ENCODE measurements at places on chromosomes 5 and 9. TPM values are rescaled to one million over a fixed set of nuclear protein-coding genes. Genes with fewer than 3 reads are reported as not detected.

DNA sequence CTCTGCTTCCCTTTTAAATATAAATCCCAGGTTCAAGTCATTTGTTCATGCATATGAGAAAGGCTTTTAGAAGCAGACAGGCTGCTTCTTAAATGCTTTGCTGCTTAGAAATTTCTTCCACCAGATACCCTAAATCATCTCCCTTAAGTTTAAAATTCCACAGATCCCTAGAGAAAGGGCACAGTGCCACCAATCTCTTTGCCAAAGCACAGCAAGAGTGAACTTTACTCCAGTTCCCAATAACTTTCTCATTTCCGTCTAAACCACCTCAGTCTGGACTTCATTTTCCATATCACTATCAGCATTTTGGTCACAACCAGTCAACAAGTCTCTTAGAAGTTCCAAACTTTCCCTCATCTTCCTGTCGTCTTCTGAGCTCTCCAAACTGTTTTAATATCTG, 679.8 kb upstream of the FTMT start:
- DNase-seq = no peak

- no peak for DNase-seq
Observed at GRCh38 chr9:137811283-137811870, 66.2 kb upstream of the CACNA1B start.

STKLD1 gene
- 0.63 TPM for total RNA-seq

GRCh38 chr9:130472184-130472705, 27.5 kb downstream of the ASS1 start:
- DNase-seq = no peak

DNA sequence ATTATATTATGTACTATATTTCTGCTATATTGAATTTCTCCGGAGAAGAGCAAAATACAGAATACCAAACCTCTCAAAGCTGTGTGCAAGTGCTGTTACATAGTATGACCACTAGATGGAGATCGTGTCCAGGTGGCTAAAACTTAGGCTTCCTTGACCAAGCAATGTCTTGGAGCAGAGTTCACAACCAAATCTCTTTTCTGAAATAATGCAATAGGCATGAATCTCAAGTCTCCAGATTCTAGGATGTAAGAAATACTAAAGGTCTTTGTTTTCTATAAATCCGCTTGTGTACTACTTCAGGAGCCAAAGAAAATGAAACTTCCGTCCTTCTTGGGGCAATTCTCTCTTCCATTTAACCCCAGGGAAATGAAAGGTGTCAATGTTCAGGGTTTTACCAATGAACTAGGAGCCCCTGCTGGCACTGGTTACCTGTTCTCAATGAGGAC, 181.5 kb upstream of the RAI14 start:
- DNase-seq = no peak

DNA sequence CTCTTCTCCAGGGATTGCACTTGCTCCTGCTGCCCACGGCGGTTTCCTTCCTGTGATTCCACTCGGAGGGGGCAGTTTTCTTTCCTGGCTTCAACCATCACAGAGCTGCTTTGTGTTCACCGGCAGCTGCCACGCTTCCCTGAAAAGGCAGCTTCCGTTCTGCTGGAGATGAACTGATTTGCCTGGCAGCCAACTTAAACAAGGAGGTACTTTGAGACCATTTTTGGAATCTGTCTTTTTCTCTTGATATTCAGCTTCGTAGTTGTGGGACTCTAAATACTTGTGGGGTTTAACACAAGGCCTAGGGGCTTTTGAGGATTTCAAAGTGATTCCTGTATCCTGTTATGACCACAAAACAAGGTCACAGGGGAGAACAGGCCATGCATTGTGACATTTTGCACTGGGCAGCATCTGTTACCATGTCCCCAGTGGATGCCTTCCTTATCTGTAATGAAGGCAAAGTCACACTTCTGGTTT, 192.0 kb downstream of the MTRR start:
- DNase-seq = no peak

GRCh38 chr5:68319706-68320412, 104.3 kb downstream of the PIK3R1 start:
- DNase-seq = no peak

SLC46A2 gene
- total RNA-seq = not detected

IFNW1 gene
- not detected for total RNA-seq

LHX2 gene
- total RNA-seq = 0.18 TPM

- peak; percentile 34 for DNase-seq
Observed at GRCh38 chr5:132195727-132196126, 31.9 kb downstream of the P4HA2 start.

DNA sequence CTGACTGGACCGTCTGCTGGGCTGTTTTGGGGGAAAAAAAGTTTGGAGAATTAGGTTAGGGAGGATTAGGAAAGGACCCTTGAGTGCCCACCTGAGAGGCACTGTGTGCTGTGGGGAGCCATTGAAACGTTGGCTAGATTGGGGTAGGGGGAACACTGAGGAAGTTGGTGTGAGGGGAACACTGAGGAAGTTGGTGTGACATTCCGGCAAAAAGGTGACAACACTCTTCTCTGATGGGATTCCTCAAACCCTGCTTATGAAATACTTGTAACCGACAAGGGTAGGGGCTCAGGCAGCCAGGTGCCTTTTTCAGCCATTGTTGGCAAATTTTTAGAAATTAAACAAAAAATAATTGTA, 1.0 kb downstream of the CYSTM1 start:
- no peak for DNase-seq

GRCh38 chr9:87670572-87671264, 55.2 kb upstream of the CTSL start:
- DNase-seq = no peak

GADD45G gene
- not detected for total RNA-seq

GRCh38 chr9:106287091-106287631, 575.8 kb upstream of the ZNF462 start:
- DNase-seq = peak; percentile 77

DNA sequence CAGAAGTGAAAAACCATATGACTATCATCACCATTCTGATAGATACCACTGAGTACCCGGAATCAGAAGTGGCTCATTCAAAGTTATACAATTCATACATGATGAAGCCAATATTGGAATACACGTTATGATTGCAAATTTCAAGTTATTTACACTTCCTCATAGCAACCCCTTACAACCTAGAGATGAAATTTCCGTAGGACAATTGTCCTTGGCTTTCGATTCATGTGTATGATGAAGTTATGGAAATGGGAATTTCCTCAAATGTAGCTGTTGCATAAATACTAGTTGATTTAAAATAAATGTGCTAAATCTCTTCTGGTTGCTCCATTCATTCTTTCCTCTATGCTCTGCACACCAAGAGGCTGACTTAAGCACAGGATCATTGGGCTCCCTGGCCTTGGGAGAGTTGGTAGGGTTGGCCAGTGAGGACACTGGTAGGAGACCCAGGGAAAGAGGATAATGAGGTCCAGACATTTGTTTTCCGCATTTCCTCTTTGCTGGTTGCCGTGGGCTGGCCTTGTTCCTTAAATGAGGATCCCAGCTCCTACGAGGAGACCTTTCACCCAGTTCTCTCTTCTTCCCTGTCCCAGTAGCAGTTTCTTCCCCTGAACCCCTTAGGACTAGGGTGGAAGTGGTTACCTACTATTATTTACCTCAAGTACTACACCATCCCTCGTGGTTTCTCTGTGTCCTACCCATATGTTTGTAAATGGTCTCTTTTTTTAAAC, 90.3 kb downstream of the ZNF474 start:
- no peak for DNase-seq

DNA sequence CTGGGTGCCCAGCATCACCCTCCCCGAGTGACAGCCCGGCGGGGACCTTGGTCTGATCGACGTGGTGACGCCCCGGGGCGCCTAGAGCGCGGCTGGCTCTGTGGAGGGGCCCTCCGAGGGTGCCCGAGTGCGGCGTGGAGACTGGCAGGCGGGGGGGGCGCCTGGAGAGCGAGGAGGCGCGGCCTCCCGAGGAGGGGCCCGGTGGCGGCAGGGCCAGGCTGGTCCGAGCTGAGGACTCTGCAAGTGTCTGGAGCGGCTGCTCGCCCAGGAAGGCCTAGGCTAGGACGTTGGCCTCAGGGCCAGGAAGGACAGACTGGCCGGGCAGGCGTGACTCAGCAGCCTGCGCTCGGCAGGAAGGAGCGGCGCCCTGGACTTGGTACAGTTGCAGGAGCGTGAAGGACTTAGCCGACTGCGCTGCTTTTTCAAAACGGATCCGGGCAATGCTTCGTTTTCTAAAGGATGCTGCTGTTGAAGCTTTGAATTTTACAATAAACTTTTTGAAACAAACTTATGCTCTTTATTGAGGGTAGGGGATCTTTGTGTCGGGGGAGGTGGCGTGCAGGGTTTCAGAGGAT, 1.3 kb downstream of the GADD45G start:
- DNase-seq = no peak

- no peak for DNase-seq
Observed at GRCh38 chr5:178831049-178831448, 28.7 kb upstream of the ZNF354B start.

TTC23L gene
- not detected for total RNA-seq

CDH9 gene
- total RNA-seq = not detected

DNA sequence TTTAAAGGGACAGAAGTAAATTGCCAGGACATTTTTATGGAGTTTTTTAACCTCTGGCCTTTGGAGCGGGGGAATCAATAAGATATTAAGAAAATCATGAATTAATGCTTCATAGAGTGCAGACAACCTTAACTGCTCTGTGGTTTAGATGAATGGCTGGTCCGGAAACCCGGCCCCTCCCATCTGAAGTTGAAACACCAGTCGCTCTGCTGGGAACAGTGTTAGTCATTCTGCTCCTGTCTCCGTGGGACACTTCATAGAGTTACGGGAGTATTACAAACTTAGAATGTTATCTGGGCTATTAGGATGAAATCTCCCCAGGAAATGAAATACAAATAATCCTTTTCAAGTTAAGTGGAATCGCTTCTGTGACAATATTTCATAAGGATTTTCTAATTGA, 110.1 kb upstream of the IRX2 start:
- DNase-seq = no peak

ADAMTSL2 gene
- not detected for total RNA-seq

DNA sequence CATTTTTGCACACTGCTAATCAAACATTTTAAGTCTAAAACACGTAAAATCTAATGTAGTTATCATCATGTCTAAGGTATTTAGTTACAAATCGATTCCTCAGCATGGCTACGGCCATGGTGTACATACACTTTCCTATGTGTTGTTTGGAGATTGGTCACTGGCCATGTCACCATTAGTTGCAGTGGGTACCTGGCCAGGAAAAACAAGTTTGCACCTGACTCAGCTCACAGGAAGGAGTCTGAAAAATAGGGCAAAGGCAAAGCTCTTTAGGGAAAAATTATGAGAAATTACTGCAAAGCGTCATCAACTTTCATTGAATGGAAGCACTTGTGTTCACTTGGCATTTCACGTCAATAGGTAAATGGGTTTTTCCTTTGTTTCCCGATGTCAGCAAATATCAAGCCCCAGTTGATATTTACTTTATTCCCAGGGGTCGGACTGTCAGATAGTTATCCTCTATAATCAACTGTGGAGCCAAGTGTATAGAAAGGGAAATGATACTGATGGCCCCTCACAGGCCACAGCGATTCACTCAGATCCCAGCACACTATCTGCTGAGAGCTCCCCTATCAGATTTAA, 626.0 kb upstream of the ADAMTS16 start:
- DNase-seq = no peak

GRCh38 chr5:136195971-136196820, 3.2 kb upstream of the SMIM32 start:
- DNase-seq = no peak

GRCh38 chr5:624118-624950, 12.2 kb downstream of the CEP72 start:
- DNase-seq = no peak

HTR1A gene
- total RNA-seq = not detected
